ENCODE measurements at places on chromosomes 7 and 10. TPM values are rescaled to one million over a fixed set of nuclear protein-coding genes. Genes with fewer than 3 reads are reported as not detected.

The FOXI2 gene
- total RNA-seq = 1.1 TPM

The ZNF804B gene
- total RNA-seq = not detected

The IFRD1 gene
- total RNA-seq = 41.4 TPM

The TLX1 gene
- not detected for total RNA-seq

The ZNF736 gene
- 32.5 TPM for total RNA-seq

The CTAGE15 gene
- total RNA-seq = 2.9 TPM

- DNase-seq = no peak
These were observed 289.4 kb upstream of the SP8 start for GRCh38 chr7:21076054-21076453.

- no peak for DNase-seq
These were observed 149.3 kb upstream of the FAM3C start for GRCh38 chr7:121545418-121545817.

DNA sequence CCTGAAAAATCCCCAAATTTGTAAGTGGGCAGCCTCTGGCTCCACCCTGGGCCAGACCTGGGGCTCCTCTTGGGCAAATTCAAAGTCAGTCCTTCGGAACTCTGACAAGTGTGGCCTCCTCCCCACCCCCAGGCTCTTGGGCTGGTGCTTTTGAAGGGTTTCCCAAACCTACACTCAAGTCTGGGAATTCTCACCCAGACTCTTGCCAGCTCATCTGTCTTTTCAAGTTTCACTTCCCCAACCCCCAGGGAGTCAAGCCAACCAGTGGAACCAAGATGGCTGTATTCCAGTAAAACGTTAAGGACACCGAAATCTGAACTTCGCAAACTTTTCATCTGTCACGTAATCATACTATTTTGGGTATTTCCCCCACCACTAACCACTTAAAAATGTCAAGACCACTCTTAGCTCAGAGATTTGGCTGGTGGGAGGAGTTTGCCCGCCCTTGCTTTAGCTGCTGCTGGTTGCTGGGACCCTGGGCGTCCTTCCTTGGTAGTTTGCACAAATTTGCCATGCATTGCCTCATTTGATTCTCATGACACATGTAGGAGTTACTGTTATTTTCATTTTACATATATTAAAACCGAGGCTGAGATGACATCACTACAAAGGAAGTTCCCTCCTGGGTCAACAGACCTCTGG lies 1.7 kb upstream of the MYO1G start:
- DNase-seq = no peak

- DNase-seq = no peak
These were observed 84.8 kb upstream of the EGR2 start for GRCh38 chr10:62900829-62901571.

GRCh38 chr10:18044976-18045720 lies 93.4 kb downstream of the SLC39A12 start:
- no peak for DNase-seq

GRCh38 chr7:93307131-93307660 lies 75.0 kb downstream of the VPS50 start:
- DNase-seq = no peak

DNA sequence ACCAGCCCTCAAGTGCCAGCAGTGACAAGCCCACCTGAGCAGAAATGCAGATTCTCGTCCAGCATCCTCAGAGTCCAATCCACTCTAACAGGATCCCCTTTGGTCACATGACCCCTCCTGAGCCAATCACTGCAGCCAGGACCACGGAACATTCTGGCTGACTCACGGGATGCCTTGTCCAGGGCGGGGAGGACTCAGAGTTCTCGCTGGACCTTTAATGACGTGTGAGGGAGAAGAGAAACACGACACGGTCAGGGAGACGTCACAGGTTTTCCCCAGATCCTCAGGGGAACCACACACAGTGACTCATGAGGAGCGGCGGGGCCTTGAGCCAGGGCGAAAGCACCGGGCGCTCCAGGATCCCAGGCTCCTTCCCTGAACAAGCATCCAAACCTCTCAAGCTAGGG lies 155.7 kb downstream of the PTPRN2 start:
- DNase-seq = peak; percentile 79

GRCh38 chr10:21402606-21403083 lies 122.8 kb downstream of the SKIDA1 start:
- no peak for DNase-seq

DNA sequence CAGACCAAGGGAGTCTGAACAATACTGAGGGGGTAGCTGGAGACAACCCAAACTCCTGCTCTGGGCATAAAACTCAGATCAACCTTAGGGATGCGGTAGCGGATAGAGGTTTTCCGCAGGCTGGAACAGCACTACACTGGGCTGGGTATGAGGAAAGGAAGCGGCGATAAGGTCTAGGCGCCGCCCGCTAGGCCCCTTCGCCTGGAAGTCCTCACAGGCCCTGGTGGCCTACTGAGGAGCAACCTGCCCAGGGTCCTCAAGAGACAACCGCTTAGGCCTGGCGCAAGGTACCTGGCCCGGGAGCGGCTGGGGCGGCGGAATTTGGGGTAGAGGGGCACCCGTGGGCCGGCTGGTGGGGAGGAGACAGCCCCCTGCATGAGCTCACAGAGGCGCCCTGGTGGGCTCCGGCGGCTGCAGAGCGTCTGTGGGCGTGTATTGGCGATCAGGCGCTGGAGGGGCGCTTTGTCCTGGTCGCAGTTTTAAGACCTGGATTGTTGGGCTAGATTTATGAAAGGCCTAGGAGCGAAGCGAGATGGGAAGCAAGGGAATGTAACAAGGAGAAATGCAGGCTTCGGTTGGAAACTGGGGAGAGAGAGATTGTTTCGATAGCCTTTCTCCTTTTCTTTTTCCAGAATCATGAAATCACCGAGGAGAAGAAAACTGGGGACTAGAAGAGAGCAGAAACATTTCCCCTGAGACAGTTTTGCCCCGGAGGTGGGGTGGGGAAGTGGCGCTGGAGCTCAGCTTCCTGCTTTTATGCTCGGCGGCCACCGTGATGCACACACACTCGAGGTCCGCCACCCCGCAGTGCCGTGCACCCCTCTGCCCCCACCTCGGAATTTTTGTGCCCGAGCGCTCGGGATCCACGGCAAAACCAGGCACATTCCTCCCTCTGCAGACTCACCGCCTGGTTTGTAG lies 2.4 kb upstream of the NKX2-3 start:
- no peak for DNase-seq

GRCh38 chr10:47029181-47030009 lies 118.2 kb downstream of the PTPN20 start:
- DNase-seq = peak; percentile 32

- DNase-seq = no peak
These were observed 81.4 kb upstream of the LAMB4 start for GRCh38 chr7:108211382-108212201.

DNA sequence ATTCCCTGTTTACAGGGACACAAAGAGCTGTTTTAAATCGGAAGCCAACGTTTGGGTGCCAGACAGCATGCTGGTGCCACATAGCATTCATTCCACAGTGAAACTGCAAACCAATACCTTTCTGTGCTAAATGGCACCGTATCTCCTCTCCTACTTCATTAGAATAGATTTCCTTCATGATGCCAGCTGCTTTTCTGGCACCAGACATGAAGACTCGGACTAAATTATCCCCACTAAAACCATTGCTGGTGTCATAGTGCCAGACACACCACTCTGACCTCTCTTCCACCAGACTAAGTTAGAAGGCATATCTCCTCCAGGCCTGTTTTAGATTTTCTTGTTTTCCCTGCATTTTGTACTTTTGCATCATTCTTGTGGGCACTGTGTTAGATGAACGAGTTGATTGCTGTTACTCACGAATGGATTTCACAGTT lies 155.1 kb downstream of the ETV1 start:
- DNase-seq = no peak

DNA sequence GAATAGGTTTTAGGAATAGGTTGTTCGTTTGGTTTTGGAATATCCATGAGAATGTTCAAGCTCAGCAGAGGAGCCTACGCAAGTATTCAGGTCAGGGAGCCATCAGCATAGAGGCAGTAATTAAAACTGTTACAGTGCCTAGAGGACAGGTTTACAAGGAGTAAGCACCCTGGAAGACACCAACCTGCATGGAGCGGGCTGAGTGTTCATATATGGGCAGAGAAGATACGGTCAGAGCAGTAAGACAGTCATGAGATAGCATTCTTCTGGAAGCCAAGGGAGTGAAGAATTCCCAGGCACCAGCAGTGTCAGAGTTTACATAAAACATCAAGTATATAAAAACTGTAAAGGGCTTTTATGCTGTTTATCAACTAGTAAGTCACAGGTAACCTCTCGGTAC lies 96.5 kb downstream of the LRRC4 start:
- DNase-seq = no peak

DNA sequence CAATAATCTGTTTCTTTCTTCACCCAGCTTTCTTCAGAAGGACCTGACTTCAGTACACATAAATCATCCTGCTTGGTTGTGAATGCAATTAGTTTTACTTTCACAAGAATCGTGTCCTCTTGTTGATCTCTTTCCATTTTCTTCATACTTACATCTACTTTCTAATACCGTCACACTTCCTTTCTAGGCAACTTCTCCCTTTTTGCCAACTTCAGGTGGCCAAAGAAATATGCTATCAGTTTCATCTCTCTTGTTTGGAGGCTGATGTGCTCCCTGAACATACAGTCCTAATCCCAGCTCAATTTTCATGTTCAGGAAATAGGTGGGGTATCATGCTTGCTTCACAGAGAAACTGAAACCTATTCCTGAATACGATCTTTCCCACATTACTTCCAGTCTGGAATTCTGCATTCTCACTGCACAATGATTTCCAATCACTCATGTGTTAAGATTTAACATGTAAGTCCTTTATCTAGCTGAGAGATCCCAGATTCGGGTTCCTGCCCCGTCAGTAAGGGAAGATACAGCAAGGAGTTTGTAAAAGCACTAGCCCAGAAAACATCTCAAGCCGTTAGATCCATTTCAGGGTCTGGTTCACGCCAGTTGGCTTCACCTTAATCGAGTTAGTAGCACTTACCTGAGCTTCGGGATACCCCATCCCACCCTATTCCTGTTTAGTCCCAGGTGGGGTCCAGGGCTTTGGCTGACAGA lies 994 bp downstream of the SLC25A28 start:
- DNase-seq = no peak

GRCh38 chr10:680146-680545 lies 9.3 kb downstream of the DIP2C start:
- no peak for DNase-seq

GRCh38 chr7:102417105-102417504 lies 16.3 kb upstream of the ORAI2 start:
- DNase-seq = no peak

All from ureter (tissue), 1 donor.